Erythroblast (primary cell): ENCODE measurements at places on chromosomes 6 and 20.

GRCh38 chr6:159053781-159054398 is 9.1 kb upstream of the TAGAP start:
- DNase-seq = no peak

DNA sequence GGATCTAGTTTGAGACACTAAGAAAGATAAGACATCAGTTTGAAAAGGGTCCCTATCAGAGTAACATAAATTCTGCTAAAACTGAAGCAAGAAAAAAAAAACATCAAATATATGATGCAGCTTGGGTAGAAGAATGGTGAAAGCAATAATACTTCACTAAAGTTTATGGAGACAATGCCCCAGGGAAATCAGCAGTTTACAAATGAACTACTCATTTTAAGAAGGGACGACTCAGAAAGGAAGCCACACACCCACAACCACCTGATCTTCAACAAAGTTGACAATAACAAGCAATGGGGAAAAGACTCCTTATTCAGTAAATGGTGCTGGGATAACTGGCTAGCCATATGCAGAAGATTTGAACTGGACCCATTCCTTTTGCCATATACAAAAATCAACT is 143.5 kb downstream of the TPBG start:
- DNase-seq = no peak

GRCh38 chr6:38175786-38176185 is 356.3 kb downstream of the ZFAND3 start:
- no peak for DNase-seq

DNA sequence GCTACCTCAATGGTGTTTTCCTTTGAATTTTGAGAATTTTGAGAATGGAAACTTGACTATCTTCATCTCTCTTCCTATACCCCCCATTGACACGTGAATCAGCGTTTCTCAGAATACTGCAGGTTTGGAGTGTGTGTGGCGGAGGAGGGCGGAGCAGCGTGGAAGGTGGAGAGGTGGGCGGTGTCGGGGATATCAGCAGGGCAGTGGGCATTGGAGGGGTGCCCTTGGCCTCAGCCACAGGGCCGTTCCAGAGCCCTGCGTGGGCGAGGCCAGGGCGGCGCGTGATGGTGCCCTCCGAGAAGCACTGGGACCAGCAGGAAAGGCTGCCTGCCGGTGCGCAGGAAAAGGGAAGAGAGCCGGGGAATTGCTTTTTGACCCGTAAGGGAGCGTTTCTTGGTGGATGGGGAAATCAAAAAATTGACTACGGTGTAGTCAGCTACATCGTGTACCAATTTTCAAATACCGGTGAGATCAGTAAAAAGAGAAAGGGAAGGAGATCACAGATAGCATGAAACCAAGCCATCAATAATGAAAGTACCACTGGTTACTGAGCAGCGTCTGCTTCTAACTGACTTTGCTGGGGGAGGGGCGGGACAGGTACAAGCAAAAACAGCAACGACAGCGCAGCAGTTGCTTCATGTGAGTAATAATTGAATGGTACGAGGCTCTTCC is 82.7 kb upstream of the DUSP22 start:
- DNase-seq = no peak

- DNase-seq = peak; percentile 66
Measured at GRCh38 chr20:57464642-57465211, 60.2 kb downstream of the CTCFL start.

DNA sequence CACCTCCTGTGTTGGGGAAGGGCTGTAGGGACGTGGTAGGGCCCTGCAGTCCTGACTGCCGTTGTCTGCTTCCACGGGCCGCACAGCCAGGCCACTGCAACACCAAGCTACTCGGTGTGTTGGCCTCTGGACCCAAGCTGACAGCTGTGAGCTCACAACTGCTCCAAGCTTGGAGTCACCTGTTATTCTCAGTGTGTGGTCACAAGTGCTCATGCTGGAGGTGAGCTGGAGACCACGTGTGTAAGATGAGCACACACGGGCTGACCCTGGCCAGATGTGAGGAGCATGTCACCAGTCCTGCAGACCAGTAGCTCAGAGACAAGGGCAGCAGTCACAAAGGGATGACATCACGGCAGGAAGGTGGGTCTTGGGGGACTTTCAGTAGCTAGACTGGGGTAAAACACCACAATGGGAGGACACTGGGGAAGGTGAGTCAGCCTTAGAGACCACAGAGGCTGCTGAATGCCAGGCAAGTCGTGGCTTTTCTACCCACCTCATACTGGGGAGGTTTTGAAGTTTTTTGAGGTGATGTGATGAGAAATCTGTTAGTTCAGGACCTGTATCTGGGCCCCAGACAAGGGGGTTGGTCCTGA is 87.3 kb downstream of the FAM120B start:
- DNase-seq = no peak

GRCh38 chr6:2245877-2246863 is 765 bp upstream of the GMDS start:
- peak; percentile 71 for DNase-seq

DNA sequence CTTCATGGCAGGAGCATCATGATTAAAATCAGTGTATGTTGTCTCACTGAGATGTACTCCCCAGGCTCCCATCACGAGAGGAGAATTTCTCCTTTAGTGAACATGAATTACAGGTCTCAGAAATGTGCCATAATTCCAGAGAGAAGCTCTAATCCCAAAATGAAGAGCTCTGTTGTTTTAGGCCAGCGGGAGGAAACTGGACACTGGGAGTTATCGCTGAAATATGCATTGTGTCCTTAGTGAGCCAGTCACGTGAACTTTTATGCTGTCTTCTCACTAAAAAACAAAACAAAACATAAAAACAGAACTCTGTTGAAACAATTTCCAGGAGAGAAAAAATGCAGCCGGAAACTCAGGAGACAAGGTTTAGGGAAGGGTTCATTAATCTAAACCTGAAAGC is 315.7 kb upstream of the NT5E start:
- no peak for DNase-seq

GRCh38 chr6:106363401-106364138 is 3.1 kb downstream of the CRYBG1 start:
- DNase-seq = no peak

DNA sequence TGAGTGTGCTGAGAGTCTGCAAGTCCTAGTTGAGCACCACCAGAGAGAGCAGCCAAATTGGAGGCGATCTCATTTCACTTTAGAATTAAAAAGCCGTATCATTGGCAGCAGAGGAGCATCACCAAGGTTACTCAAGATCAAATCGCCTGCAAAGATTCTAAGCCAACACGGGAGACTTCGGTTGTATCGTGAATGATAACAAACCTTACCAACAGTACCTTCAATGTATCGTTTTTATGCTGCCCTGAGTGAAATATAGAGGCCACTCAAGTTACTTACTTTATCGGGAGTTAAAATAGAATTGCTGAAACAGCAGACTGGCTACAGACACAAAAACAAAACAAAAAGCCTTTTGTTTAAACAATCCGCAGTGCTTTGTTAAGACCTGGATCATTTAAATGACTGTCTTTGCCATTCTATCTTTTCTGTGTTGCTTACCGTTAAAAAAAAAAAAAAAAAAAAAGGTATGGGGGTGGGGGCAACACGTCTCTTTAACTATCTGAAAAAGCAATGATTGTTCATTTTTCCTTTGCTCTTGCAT is 14.2 kb downstream of the NHSL1 start:
- DNase-seq = no peak

DNA sequence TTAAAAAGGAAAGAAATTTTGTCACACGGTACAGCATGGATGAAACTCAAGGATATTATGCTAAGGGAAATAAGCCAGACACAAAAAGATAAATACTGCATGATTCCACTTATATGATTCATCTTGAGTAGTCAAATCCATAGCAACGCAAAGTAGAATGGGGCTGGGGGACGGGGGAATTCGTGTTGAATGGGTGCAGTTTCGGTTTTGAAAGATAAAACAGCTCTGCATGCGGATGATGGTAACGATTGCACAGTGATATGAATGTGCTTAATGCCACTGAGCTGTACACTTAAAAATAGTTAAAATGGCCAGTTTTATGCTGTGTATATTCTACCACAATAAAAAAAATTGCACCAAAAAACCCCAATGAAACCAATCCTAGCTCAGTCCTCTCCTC is 52.9 kb upstream of the SIRPA start:
- DNase-seq = no peak

DNA sequence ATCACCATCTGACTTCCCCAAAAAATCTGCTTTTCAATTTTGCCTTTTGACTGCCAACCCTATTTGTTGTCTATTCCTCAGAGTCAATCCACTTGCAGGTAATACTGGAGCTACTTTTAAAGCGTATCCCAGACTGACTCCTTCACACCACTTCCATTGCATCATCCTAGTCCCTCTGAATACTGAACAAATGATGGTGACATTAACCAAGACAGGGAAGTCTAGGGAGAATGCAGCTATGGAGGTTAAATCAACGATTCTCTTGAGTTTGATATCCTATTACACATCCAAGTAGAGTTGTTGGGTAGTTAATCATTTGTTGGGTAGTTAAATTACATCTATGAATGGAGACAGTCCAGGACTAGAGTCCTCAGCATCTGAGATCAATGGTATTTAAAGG is 2.0 kb downstream of the OGFRL1 start:
- DNase-seq = peak; percentile 6

- DNase-seq = no peak
Measured at GRCh38 chr6:31055441-31055840, 45.2 kb downstream of the MUC22 start.

DNA sequence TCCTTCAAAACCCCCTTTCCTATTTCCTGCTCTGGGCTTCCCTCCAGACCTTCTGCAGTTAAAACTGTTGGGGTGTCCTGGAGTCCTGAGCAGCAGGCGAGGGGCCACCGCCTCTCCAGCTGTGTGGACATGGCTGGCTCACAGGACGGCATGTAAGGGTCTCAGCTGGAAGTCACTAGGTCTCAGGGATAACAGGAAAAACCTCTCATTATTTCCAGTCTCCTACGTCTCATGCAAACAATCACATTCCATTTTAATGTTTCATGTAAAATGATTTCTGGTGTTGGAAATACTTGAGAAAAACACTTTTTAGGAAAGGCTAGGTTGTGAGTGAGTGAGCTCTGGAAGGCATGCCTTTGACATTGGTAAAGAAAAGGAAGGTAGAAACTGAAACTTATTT is 158.7 kb downstream of the SCML4 start:
- DNase-seq = no peak

DNA sequence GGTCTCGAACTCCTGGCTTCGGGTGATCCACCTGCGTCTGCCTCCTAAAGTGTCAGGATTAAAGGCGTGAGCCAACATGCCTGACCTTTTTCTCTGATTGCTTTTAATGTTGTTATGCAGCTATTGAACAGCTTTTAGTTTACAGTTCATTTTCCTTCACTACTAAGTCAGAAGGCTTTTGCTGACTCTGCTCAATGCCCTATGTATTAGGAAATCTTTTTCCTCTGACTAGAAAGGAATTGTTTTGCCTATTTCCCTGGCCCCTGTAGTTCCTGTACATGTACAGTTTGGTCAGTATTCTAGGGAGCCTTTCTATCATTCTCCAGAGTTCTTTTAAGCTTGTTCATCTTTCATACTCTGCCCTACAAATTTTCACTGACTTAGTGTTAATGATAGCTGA is 280.2 kb downstream of the CDKAL1 start:
- no peak for DNase-seq

- peak; percentile 22 for DNase-seq
Measured at GRCh38 chr6:110315869-110316398, 42.2 kb downstream of the METTL24 start.

GRCh38 chr20:9071976-9072726 is 3.3 kb downstream of the PLCB4 start:
- no peak for DNase-seq

- DNase-seq = peak; percentile 44
Measured at GRCh38 chr6:53734473-53735299, 60.1 kb upstream of the LRRC1 start.

- no peak for DNase-seq
Measured at GRCh38 chr20:62043131-62043914, 22.4 kb downstream of the TAF4 start.

DNA sequence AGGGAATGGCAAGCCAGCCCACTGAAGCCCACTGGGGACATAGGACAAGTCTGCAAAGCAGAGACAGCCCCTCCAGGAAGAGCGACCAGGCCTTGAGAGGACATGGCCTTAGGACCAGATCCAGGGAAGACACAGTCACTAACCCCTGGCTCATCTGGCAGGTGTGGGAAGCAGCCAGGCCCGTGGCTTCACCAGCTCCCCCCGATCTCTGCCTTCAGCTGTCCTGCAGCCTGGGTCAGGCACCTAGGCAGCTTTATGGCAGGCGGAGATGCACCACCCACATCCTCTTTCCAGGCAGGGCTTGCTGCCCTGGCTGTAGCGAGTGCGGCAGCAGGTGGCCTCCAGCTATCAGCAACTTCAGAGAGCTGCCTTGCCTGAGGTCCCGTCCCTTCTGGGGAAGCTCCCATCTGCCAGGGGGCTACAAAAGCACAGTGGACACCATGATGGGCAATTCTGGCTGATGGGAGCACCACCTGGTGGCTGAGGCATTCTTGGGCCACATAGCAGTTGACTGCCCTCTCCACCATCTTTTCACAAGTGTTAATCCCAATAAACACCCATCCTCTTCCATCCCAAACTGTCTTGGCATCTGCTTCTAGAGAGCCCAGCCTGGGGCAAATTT is 85.8 kb downstream of the DZANK1 start:
- DNase-seq = no peak

DNA sequence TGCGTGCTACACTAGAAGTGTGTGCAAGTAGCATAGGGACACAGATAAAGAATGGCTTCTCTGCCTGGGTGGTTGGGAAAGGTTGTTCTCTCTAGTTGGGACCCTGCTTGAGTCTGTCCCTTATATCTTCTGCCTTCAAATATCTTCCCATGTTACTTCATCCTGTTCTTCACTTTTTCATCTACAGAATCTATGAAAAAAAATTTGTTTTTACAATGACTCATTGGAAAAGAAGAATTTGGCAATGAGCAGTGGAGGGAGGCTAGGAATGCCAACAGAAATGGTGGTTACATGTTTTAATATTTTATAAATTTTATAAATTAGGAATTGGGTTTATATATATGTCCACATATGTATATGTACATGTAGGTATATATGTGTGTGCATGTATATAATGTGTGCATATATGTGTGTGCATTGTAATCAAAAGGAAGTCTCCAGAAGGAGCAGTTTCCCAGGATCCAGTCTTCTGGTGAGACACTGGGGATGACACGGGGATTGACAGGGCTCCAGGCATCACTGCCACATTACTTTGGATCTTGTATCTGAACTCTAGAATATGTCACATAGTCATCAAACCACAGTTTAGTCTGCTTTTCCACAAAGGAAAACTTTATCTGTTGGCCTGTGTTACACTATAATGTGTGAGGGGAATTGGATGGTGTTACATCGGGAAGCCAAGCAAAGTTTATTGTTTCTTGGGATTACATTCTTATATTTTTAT is 75.3 kb upstream of the RIPOR2 start:
- DNase-seq = no peak

GRCh38 chr6:120873125-120873865 is 461.0 kb downstream of the TBC1D32 start:
- no peak for DNase-seq

GRCh38 chr6:56327946-56328727 is 80.8 kb upstream of the COL21A1 start:
- no peak for DNase-seq

- DNase-seq = no peak
Measured at GRCh38 chr20:35296101-35296554, 3.9 kb upstream of the FAM83C start.

GRCh38 chr6:87391334-87391733 is 16.4 kb upstream of the CFAP206 start:
- peak; percentile 42 for DNase-seq
